ENCODE measurements at places on chromosomes 1 and 21.

- DNase-seq: peak; percentile 18
These were observed 36.7 kb downstream of the ADAM30 start for GRCh38 chr1:119859647-119860046.

DNA sequence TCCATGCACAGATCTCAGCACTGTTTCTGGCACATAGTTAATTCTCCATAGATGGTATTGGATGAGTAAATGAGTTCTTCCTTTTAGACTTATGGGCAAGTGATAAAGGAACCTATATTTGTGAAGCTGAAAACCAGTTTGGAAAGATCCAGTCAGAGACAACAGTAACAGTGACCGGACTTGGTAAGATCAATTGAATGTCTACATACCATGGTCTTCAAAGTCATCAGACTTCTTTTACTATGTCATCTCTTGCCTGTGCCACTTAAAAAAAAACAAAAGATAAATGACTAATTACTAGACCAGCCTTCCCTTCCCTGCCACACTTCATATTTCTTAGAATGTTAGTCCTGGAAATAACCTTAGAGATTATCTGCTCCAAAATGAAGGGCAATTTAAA is 246.7 kb downstream of the HMCN1 start:
- no peak for DNase-seq

DNA sequence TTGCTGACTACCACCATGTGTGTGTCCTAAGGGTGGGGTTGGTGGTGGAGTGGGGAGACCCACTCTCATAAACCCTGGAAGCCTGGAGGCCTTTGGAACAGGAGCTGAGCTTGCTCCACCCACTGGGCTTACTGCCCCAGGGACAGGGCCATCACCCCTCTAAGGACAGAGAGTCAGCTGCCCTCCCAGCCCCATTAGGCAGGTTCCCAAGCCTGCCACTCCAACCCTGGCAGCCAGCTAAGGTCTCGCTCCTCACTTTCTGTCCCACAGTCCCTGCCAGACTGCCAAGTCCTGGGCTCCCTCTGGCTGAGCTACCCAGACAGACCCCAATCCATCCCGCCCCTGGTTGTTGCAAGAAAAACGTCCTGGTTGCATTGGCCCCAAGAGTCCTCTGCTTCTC is 3.8 kb downstream of the NT5C1A start:
- DNase-seq: no peak

DNA sequence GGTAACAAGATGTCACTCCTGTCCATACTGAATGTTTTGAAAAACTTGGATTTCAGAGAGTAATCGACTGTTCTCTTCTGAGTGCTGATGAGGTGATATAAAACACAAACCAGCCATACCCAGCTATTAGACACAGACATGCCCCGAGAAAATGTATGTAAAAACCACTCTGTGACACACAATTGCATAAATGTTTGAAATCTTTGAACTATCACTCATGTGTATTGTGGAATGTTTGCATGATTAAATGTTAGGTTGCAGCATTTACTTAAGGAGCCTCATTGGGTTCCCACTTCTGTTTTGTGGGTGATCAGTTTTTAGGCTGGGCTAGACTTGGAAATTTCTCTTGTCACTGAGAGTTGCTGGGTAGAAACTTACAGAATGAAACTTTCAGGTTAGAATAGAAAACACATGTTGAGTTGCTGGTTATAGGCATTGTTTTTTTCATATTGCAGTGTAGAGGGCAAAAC is 270.4 kb upstream of the B3GALT2 start:
- DNase-seq: no peak

DNA sequence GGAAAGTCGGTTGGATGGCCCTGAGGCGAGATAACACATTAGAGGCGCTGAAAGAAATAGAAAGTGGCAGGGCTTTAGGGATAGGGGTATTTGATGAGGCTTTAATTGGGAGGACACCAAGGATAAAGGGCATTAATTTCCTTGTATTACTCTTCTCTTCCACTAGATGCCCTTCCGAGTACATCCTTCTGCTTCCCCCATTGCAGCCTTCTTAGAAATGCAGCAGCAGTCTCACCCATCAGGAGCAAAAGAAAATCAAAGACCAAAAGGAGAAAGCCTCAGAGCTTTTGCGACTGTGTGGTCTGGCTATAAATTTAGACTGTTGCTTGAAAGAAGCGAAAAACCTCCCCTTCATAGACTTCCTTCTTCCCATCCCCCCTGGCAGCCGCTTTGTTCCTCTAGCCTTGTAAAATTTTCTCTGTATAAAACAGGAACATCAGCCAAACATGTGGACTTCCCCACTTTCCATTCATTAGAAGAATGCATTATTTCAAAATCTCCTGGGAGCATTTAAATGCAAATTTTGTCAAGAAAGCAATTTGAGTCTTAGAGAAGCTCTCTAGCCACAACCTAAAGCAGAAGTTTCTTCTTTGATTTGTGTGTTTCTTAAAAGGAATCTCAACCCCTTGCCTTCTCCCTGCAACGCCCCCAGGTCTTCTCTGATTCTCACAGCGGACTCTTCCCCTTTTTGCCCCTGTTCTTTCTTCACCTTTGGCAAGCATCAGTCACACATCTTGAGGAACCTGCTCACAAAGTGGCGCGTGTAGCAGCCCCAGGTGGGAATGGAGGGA is 76.6 kb downstream of the NDUFS5 start:
- DNase-seq: peak; percentile 64

- DNase-seq: no peak
These were observed 340.0 kb downstream of the NPHP4 start for GRCh38 chr1:5651964-5652821.

GRCh38 chr1:227392984-227393764 is 74.9 kb upstream of the CDC42BPA start:
- no peak for DNase-seq

- no peak for DNase-seq
These were observed 11.8 kb downstream of the CHIT1 start for GRCh38 chr1:203217668-203218067.

Measured in astrocyte of the cerebellum (primary cell).